ENCODE measurements at places on chromosomes 2 and 18.
A peak's percentile ranks its signal among the peaks of the same experiment; 100 is the strongest.

DNA sequence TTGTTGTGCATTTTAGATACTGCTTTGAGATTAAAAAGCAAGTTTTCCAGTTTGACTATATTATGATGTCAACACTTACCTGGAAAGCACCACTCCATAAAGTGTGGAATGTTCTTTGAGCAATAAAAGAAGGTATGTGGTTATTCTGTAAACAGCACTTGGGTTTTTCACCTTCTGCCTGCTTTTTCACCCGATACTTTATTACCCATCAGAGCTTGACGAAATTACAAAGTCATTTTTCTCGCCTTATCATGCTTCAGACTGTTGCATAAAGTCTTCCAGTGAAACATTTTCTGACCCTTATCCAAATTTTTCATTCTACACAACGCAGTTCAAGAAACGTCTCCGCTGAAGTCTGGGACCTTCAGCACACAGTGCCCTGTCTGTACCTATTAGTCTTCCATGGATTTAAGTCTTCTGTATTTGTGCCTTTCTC is 25.2 kb downstream of the CAB39 start:
- no peak for DNase-seq

DNA sequence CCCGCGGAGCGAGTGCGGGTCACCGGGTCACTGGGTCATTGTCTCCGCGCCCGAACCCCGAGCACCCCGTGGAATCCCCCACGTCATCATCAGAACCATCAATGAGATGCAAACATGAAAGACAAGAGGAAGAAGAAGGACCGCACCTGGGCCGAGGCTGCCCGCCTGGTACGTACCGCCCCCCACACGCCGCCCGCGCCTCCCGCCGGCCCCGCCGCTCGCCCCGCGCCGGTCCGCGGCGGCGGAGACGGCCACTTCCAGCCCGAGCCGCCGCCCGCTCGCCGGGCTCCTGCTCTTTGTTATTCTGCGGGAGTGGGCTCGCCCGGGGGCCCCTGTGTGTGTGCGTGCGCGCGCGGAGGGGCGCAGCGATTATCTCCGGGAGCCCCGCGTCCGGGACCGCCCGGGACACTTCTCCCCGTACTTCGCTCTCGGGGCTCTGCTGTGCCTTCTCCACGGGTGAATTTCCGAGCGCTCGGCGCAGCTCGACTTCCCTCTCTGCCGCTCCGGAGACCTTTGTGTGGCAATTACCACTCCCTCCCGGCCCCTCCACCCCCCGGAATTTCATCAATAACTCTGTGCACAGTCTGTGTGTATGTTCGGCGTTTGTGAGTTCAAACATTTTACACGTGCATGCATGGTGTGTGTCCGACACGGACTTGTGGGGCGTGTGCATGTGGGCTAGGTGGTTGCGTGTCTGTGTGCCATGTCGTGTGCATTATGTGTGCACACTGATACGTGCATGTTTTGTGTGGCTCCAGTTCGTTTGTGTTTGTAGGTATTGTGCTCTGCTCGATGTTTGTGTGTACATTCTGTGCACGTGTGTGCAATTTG is 714 bp downstream of the ASXL3 start:
- no peak for DNase-seq

- DNase-seq = peak; percentile 78
Observed at GRCh38 chr2:27754138-27754588, 17.4 kb upstream of the MRPL33 start.

- no peak for DNase-seq
Observed at GRCh38 chr2:64582774-64583340, 58.7 kb downstream of the AFTPH start.

DNA sequence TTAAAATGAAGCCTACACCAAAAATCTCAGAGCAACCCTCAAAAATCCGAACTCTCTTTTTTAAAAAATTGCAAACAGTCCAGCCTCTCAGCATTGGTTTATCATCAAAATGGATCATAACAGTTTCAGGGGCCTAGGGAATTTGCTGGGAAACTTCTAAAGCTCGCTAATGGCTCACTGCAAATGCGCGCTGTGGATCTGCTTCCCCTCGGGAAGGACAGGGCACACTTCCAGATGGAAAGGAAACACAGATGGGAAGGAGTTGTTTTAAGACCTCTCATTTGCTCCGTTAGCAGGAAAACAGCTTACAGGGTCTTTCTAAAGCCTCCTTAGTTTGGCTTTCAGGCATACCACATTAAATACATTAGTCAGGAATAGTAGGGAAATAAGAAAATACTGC is 27.2 kb downstream of the FECH start:
- no peak for DNase-seq

- DNase-seq = peak; percentile 65
Observed at GRCh38 chr2:143732871-143733270, 603.7 kb downstream of the ARHGAP15 start.

DNA sequence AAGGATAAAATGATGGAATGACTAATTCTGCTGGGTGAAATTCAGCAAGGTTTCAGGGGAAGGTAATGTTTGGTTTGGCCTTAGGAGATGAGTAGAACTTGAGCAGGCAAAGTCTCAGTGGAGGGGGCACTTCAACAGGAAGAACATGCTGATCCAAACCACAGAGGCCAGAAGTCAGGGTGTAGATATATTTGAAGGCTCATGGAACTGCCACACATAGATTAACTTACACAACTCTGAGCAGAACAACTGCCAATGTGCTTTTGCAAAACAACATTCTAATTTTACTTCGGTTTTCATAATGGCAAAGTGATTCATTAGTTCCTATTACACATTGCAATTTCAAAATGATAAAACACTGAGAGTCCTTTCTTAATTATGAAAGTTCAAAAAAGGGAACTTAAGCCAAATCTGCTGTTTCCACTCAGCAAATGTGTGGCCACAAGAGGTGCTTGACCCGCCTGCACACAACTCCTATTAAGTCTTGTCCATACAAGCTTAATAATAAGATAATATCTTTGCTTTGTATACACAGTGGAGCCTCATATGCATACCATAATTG is 284.8 kb downstream of the MREG start:
- DNase-seq = peak; percentile 96

- DNase-seq = peak; percentile 3
Observed at GRCh38 chr2:206442833-206443734, at the start of gene ADAM23. ADAM23 (plus strand) TSS chr2:206443532; CDS start chr2:206443867, 335 bp downstream.

DNA sequence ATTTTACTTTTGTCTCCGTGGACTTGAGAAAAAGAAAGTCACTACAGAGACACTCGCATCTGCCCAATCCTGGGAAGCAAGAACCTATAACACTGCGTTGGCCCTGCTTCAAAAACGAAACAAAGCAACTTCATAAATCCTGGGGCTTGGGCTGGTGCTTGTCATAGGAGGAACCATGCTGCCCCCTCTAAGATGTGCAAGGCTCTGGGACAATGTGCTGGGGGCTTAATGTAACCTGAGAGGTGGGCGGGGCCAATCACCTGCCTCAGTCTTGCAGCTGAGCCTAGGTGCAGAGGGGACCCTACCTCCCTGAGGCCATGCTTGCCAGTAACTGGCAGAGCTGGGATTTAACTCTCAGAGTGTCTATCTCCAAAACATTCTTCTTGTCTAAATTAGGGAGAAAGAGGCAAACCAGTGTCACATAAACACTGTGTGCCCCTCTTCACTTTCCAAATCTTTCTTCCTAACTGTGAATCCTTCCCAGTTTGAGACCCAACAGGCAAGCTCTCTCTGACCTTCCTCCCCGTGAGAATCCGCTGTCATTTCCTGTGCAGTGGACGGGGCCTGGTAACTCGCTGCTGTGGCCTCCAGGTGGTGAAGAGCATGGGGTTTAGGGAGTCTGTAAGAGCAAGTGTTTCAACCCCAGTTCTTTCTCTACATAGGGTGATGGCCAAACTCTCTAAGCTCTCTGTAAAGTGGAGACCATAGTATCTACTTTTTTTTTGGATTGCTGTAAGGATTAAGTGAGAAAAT is 115.1 kb downstream of the ACKR3 start:
- no peak for DNase-seq

- no peak for DNase-seq
Observed at GRCh38 chr2:226559536-226559935, 240.1 kb downstream of the IRS1 start.

DNA sequence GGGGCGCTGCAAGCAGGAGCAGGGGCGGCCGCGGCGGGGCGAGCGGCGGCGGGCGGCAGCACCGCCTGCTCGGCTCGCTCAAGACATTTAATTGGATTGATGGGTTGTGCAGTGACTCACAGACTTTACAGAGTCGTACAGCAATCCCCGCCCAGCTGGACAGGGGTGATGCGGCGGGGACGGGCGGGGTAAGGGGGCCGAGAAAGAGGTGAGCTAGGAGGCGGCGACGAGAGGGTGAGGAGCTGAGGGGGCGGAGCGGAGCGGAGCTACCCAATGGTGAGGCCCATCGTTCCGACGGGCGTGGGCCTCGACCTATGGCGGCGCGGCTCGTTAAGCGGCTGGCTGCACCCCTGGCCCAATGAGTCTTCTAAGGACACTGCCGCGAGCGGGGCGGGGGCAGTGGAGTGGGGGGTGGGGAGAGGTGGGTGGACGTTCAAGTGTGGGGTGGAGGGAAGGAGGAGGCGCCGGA is 97.1 kb upstream of the SERTAD2 start:
- peak; percentile 99 for DNase-seq

DNA sequence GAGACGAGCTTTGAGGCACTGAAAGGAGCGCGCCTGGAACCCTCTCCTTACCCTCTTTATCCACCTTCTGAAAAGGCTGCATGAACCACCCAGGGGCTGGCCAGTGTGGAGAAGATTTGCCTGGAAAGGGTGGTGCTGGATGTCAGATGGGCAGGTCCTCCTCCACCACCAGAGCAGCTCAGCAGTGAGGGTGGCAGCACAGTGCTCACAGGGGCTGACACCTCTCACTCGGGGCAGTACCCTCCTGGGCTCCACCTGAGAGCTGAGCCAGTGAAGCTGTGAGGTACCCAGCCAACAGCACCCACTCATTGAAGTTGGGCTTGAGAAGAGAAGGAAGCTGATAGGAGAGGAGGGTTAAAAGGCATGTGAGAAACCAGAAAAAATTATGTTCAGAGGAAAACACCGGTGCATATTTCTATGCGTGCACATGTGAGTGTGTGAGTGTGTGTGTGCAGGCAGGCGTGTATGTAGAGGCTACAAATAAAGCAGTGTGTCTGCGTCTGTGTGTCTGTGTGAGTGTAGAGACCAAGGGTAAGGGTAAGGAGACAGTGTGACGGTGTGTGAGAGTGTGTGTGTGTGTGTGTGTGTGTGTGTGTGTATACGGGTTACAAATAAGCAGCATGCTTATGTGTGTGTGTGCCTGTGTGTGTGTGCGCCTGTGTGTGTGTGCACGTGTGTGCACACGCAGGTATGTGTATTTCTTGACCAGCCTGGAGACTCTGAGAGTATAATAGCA is 40.7 kb downstream of the TEX44 start:
- DNase-seq = no peak

DNA sequence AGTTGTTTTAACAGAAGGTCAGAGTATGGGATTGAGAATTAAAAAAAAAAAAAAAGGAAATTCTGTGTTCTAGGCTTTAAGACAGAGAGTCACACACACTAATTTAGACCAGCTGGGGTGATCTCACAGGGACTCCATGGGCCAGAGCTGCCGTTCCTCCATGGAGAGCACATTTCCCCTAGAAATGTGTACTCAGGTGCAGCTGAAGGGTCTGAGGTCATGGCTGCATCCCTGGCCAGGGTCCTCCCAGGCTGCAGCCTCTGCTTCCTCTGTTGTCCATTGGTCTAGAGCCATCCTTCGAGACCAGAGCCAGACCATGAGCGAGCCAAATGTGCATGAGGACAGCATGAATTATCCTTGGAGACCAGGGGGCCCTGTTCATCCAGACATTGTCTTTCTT is 190.1 kb upstream of the TNP1 start:
- no peak for DNase-seq

DNA sequence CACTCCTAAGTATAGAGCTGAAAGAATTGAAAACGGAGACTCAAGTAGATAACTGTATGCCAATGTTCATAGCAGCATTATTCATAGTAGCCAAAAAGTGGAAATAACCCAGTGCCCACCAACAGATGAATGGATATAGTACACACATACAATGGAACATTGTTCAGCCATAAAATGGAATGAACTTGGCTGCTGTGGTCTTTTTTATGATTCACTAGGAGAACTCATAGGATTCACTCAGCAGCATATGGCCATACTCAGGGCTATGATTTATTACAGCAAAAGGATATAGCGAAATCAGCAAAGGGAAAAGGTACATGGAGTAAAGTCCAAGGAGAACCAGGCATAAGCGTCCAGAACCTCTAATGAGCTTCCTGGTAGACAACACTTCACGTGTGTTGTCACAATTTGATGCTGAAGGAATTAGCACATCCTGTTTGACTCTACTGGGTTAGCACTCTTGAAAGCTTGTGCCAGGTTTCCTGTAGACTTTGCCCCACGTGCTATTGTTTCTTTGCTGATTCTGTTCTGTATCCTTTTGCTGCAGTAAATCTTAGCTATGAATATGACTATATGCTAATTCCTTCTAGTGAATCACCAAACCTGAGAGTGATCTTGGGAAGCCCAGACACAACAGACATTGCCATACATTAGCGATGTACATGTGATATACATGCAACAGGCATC is 15.7 kb downstream of the SPC25 start:
- no peak for DNase-seq

- peak; percentile 43 for DNase-seq
Observed at GRCh38 chr2:7014174-7014640, 97.0 kb downstream of the RNF144A start.

GRCh38 chr2:217520356-217521010 is 482.3 kb downstream of the TNS1 start:
- DNase-seq = no peak

- no peak for DNase-seq
Observed at GRCh38 chr2:54432251-54433015, 23.7 kb upstream of the SPTBN1 start.

DNA sequence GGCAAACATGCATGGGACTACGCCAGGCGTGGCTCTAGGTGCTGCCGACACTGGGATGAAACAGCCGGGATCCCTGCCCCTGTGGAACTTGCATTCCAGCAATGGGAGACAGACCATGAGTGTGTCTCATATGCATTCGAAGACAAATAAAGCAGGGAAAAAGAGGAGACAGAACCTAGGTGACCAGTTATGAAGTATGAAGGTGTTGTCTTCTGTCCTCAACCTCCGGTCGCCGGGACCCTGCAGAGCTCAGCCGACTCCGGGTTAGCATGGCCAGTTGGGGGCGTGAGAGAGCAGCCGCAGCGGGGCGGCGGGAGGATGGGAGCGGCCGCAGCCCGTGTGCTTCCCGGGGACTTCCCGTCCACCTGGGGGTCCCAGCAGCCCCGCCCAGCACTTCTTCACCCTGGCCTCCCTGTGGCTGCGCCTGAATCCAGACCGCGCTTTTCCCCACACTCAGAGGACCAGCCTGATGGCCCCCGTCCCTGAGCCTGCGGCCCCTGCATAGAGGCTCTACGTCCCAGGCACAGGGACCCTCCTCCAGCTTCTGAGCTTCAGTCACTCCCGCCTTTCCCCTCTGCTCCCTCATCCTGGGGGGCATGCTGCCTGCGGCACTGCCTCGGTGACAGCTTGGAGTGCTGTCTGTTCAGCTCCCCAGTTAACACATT is 11.4 kb downstream of the ID2 start:
- DNase-seq = peak; percentile 9

GRCh38 chr2:40348665-40349064 is 103.2 kb downstream of the SLC8A1 start:
- no peak for DNase-seq

- no peak for DNase-seq
Observed at GRCh38 chr2:207421671-207422070, 108.1 kb upstream of the CREB1 start.

Data from inflammatory macrophage treated with lipopolysaccharide for 4 hours (primary cell).